ENCODE measurements at places on chromosomes 6 and 20.
A peak's percentile ranks its signal among the peaks of the same experiment; 100 is the strongest.

- H3K27me3 ChIP-seq, result no peaks in the 10 kb centered on the region
- peaks cover 2% of the 10 kb centered on the region for H3K4me1 ChIP-seq
- DNase-seq, result peak; percentile 70
- H3K36me3 ChIP-seq, result no peaks in the 10 kb centered on the region
These were observed 16.0 kb downstream of the HFE start for GRCh38 chr6:26103141-26103769.

- H3K27me3 ChIP-seq, result no peaks in the 10 kb centered on the region
- H3K27ac ChIP-seq, result no peak overlapping the region
- H3K36me3 ChIP-seq, result no peaks in the 10 kb centered on the region
- peaks cover 3% of the 10 kb centered on the region for H3K4me1 ChIP-seq
These were observed 83.2 kb downstream of the TIAM2 start for GRCh38 chr6:155078331-155078745.

DNA sequence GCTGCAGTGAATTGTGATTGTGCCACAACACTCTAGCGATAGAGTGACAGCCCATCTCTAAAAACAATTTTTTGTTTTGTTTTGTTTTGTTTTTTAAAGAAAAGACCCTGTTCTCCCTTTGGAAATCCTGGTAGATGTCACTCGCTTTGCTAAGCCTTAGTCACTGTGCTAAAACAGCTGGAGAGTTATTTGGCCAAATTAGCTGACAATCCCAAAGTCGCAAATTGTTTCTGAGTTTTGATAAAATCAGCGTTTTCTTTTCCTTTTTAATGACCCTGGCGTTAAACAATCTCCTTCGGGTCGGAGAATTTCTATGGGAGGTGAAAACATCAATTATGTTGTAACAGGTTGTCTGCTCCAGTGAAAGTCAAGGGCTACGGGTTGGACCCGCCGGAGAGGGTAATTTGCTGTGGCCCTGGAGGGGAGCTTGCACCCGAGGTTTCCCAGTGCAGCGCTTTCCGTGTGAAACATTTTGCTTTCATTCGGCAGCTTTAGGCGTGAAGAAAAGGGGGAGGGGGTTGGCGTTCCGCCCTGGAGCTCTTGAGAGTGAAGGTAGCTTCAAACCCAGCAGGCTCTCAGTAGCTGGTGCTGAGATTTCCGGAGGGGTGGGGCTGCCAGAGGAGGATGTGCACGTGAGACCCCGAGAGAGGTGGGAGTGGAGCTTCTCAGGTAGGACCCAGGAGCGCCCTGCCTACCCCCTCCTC is 296.6 kb downstream of the PHACTR1 start:
- H3K36me3 ChIP-seq, result no peaks in the 10 kb centered on the region
- H3K27ac ChIP-seq, result no peak overlapping the region
- peak overlapping the region; percentile 31 for H3K4me3 ChIP-seq
- H3K27me3 ChIP-seq, result peaks cover 27% of the 10 kb centered on the region
- no peak for DNase-seq

- H3K4me3 ChIP-seq, result no peak overlapping the region
- H3K27ac ChIP-seq, result no peak overlapping the region
- H3K27me3 ChIP-seq, result no peaks in the 10 kb centered on the region
- DNase-seq, result no peak
- H3K4me1 ChIP-seq, result no peaks in the 10 kb centered on the region
These were observed 216.7 kb upstream of the ARID1B start for GRCh38 chr6:156560476-156560875.

- H3K27me3 ChIP-seq, result no peaks in the 10 kb centered on the region
- peak overlapping the region; percentile 6 for H3K27ac ChIP-seq
- DNase-seq, result no peak
- H3K36me3 ChIP-seq, result peaks cover 9% of the 10 kb centered on the region
- H3K4me3 ChIP-seq, result no peak overlapping the region
These were observed 50.2 kb downstream of the STK35 start for GRCh38 chr20:2151858-2152281.

DNA sequence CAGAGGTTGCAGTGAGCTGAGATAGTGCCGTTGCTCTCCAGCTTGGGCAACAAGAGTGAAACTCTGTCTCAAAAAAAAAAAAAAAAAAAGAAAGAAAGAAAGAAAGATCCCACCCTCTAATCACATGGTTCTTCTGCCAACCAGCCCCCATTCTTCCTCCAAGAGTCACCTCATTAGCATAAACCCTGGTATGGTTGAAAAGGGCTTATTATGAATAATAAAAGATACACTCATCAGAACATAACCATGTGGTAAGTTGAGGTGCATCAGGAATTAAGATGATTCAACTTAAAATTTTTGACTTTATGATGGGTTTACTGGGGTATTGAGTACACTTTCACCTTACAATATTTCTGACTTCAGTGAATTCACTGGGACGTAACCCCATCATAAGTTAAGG is 793 bp upstream of the TRIM40 start:
- no peaks in the 10 kb centered on the region for H3K4me1 ChIP-seq
- no peak overlapping the region for H3K4me3 ChIP-seq
- DNase-seq, result no peak

GRCh38 chr20:19913927-19914614 is 103.1 kb upstream of the NAA20 start:
- no peaks in the 10 kb centered on the region for H3K36me3 ChIP-seq
- DNase-seq, result peak; percentile 50
- H3K4me3 ChIP-seq, result no peak overlapping the region

DNA sequence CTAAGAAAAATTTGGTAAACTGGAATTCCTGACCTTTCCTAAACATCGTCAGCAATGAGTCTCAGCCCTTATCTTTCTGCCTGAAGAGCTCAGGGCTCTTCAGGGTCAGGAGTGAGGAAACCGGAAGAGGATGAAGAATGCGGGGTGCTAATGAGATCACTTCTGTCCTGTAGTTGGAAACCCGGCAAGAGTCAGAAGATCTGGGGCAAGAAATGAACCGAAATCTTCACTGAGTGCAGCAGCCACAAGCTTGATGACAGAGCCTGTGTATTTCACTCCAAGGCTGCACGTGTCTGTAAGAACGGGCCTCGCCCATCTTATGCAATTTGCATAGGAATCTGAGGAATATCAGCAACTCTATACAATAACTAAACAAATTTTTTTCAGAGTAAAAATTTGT is 60.4 kb upstream of the QKI start:
- H3K4me3 ChIP-seq, result no peak overlapping the region
- peak; percentile 78 for DNase-seq
- H3K36me3 ChIP-seq, result no peaks in the 10 kb centered on the region
- H3K27ac ChIP-seq, result no peak overlapping the region
- H3K27me3 ChIP-seq, result no peaks in the 10 kb centered on the region
- peaks cover 34% of the 10 kb centered on the region for H3K4me1 ChIP-seq

- H3K27ac ChIP-seq, result no peak overlapping the region
- no peak overlapping the region for H3K4me3 ChIP-seq
- no peak for DNase-seq
- H3K36me3 ChIP-seq, result no peaks in the 10 kb centered on the region
- no peaks in the 10 kb centered on the region for H3K4me1 ChIP-seq
These were observed 494.8 kb upstream of the MAN1A1 start for GRCh38 chr6:119844387-119844786.

GRCh38 chr6:127026247-127026646 is 92.2 kb upstream of the RSPO3 start:
- peak overlapping the region; percentile 96 for H3K27ac ChIP-seq
- H3K27me3 ChIP-seq, result no peaks in the 10 kb centered on the region
- peak; percentile 19 for DNase-seq
- H3K36me3 ChIP-seq, result no peaks in the 10 kb centered on the region

Data from trophoblast cell (in vitro differentiated cells and primary cell).